Nephron progenitor cell (in vitro differentiated cells): ENCODE measurements at places on chromosomes 6 and 20.

GRCh38 chr20:23622839-23623343 is 14.9 kb downstream of the CST3 start:
- no peak for DNase-seq

GRCh38 chr20:12276011-12276673 is 358.4 kb downstream of the BTBD3 start:
- DNase-seq = no peak

DNA sequence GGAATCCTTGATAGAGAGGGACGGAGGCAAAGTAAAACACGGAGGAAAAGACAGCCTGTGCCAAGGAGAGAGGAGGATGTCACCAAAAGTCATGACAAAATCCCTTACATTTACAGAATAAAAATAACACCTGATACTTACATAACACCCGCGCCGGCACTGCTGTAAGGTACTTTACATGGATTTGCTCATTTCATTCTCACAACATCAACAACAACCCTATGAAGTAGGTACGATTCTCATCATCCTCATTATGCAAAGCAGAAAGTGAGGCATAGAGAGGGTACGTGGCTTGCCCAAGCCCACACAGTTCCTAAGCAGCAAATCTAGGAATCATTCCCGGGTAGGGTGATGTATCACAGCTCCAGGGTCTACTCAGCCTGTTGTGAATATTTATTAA is 67.6 kb upstream of the NFATC2 start:
- DNase-seq = no peak

DNA sequence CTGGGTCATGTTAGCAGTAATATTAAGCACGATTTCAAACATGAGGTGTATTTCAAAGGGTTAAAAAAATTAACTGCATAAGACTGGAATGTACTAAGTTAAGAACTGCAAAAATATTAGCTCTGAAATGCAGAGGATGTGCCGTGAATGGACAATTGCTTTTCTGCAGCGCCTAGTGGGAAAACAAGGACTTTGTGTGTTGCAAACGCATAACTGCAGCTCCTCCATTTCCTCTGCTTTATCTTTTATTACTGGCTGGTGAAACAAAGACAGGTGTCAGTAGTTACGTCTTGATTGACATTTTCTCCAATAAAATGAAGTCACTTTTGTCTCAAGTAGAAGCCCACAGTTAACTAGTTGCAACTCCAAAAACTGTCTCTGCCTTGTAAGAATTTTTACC is 1.7 kb downstream of the PDE7B start:
- DNase-seq = no peak

- DNase-seq = no peak
These were observed 4.4 kb downstream of the APMAP start for GRCh38 chr20:24987873-24988835.

- DNase-seq = no peak
These were observed 22.5 kb downstream of the JARID2 start for GRCh38 chr6:15268137-15268908.

- DNase-seq = no peak
These were observed 49.2 kb downstream of the RNGTT start for GRCh38 chr6:88914180-88914579.

- DNase-seq = no peak
These were observed 46.6 kb upstream of the TNFAIP3 start for GRCh38 chr6:137820425-137820824.

- no peak for DNase-seq
These were observed 198.6 kb downstream of the ZDHHC14 start for GRCh38 chr6:157579467-157580031.

DNA sequence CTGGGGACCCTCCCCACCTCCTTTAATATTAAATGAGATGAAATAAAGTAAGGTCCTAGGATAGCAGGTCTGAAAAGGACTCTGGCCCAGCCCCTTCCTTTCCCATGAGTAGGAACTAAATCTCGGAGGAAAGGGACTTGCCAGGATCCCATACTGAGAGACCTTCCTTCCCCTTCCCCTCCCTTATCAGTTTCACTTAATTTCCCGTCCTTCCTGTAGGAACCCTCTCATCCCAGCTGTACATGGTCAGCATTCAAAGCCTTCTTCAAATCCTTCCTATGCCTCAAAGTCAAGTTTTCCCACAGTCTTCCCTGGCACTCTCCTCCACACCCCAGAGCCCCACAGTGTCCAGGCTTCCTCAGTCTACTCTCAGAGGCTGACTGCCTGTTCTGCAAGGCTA is 71.3 kb upstream of the MYL9 start:
- no peak for DNase-seq

DNA sequence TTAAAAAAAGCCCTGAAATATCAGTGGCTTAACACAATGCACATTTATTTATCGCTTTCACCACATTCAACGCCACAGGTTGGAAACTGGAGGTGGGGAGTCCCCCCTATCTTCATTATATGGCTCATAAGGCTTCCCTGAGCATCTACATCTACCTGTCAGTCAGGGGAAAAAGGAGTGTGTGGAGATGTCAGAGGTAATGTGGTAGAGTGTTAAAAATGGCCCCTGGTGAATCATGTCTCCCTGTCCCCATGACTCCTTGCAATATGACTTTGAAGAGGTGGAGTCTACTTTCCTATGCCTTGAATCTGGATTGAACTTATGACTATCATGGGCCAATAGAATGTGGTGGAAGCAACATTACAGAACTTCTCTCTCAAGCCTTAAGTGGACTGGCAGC is 65.5 kb upstream of the BTBD3 start:
- DNase-seq = no peak

- no peak for DNase-seq
These were observed 64.4 kb upstream of the TMEM170B start for GRCh38 chr6:11473008-11473740.

DNA sequence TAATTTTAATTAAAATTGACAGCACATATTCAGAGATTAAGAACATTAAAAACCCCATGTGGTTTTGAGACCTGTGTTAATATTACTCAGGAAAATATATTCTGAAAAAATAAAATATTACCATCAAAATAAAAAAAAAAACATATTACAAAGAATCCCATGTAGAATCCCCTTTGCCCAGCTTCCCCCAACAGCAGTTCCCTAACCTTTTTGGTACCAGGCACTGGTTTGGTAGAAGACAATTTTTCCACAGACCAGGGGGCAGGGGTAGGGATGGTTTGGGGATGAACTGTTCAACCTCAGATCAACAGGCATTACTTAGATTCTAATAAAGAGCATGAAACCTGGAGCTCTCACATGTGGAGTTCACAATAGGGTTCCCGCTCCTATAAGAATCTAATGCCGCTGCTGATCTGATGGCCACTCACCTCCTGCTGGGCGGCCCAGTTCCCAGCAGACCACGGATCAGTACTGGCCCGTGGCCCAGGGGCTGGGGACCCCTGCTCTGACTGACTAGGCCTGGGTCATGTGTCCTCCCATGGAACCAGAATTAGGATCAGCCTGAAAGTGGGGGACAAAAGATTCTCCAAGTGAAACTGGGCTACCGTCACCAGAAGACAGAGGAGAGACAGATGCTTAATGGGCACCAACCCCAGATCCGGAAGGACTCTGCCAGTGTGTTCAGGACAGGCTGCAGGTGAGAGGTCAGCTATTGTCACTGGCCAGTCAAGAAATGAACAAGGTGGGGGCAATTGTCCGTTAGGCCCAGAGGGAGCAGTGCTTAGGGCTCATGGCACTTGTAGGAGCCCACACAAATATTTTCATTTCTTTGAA is 235.5 kb downstream of the PREX1 start:
- DNase-seq = no peak

GRCh38 chr6:44697327-44697726 is 309.8 kb downstream of the CDC5L start:
- DNase-seq = no peak

- DNase-seq = no peak
These were observed 706.2 kb upstream of the GJE1 start for GRCh38 chr6:141426400-141426980.

GRCh38 chr6:138795809-138796603 is at the start of gene ECT2L:
Gene ECT2L (plus strand): TSS chr6:138796087. CDS start chr6:138813275, 17,188 bp downstream.
- peak; percentile 78 for DNase-seq

DNA sequence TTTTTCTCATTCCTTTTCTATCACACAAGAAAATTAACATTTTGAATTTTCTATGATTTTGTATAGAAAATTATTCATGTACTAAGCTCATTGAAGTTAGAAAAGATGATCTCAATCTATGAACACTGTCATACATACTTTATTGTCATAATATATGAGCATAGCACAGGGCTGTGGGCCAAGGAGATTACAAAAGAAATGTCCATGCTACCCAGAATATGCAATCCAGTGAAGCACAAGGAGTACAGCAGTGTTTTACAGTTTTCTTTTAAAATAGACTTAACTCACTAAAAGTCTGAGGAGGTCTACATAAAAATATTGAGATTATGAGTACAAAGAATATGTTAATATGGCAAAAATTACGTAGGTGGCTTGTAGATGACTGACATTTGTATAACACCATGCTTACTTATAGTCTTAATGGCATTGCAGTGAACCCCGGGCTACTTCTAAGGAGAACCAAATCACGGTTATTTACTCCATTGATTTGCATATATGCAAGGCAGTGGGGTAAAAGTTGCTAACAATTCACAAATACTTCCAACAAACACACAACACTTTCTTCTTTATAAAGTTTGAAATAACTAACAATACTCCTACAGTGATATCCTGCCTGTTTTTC is 257.1 kb downstream of the BCKDHB start:
- no peak for DNase-seq

GRCh38 chr6:135738636-135739035 is 112.9 kb upstream of the PDE7B start:
- DNase-seq = no peak

DNA sequence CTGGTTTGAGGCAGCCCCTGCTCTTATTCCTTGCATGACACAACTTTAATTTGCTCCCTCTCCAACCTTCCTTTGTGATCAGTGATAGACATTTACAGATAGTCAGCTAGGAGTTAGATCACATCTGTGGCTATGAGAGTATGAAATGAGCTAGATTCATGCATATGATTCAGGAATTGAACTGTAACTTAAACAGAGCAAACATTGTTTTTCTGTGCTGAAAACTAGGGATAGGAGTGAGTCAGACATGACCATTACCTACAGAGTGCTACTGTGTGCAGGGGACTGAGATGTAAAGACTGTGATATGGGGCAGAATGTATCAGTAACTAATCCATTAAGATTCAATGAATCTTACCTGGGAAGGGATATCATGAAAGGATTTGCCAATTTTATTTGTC is 279.4 kb upstream of the SPTLC3 start:
- no peak for DNase-seq

DNA sequence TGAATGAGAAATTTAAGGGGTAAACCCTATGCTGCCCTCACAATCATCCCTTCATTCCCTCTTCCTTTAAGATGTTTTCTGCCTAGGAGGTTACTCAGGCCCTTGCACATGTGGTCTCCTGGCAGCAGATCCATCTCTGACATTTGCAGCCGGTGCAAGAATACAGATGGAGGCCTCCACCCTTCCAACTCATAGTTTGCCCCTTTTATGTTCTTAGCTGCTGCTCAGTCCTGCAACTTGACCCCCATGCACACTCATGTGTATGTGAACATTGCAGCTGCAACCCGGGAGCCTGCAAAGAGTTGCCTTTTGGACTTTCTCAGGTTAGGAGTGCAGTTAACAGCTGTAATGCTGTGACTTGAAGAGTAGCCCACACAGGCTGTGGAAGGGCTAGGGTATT is 131.9 kb upstream of the SGK1 start:
- no peak for DNase-seq

- DNase-seq = no peak
These were observed 12.1 kb upstream of the TAGAP start for GRCh38 chr6:159056899-159057298.

DNA sequence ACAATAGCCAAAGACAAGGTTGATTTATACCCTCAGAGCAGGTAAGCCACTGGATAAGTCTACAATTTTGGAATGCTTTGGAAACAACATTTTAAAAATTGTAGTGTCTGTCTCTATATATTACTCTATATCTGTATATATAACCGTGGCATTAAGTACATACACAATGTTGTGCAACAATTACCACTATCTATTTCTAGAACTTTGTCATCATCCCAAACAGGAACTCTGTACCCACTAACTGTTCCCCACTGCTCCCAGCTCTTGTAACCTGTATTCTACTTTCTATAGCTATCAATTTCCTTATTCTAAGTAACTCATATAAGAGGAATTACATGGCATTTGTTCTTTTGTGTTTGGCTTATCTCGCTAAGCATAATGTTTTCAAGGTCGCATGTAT is 78.2 kb upstream of the ASCC3 start:
- DNase-seq = no peak

GRCh38 chr20:60107621-60108390 is 149.6 kb downstream of the CDH26 start:
- DNase-seq = no peak

DNA sequence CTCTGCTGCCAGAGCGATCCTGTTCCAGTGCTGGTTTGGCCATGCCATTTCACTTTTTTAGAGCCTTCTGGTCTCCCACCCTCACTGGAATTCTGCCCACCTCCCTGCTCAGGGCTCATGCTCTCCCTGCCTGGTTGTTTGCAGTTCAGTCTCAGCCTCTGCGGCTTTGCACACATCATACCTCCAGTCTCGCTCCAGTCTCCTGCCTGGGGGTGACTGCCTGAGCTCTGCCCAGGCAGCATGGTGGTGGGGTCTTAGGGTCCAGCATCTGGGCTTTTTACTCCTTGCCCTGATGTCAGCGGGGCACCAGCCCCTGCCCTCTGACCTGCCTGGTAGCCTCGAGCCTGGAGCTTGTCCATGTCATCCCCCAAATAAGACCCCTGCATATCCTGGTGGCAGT is 30.9 kb downstream of the CD83 start:
- no peak for DNase-seq

DNA sequence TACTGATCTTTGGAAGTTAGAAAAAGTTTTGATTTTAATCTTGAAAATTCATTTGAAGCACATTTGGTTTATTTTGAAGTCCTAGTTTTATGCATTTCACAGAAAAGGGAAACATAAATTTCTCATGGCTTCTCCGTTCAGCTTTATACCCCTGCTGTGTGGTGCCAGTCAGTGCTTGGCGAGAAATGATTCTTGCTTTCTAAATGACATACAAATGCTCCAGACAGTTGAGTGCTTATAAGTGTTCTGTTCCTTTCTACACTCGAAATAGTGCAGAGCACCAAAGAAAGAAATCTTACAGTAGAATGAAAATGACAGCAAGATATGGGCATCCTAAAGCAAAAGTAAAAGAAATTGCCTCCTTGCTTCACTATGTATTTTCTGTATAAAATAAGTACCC is 9.0 kb upstream of the ZNF292 start:
- DNase-seq = no peak

- DNase-seq = no peak
These were observed 38.2 kb downstream of the MYLIP start for GRCh38 chr6:16166871-16167608.

GRCh38 chr6:1222728-1223595 is 88.9 kb upstream of the FOXQ1 start:
- no peak for DNase-seq

- peak; percentile 30 for DNase-seq
These were observed 1.1 kb downstream of the EIF2S2 start for GRCh38 chr20:34110745-34111641.
